ENCODE measurements at places on chromosomes 1 and 21.

DNA sequence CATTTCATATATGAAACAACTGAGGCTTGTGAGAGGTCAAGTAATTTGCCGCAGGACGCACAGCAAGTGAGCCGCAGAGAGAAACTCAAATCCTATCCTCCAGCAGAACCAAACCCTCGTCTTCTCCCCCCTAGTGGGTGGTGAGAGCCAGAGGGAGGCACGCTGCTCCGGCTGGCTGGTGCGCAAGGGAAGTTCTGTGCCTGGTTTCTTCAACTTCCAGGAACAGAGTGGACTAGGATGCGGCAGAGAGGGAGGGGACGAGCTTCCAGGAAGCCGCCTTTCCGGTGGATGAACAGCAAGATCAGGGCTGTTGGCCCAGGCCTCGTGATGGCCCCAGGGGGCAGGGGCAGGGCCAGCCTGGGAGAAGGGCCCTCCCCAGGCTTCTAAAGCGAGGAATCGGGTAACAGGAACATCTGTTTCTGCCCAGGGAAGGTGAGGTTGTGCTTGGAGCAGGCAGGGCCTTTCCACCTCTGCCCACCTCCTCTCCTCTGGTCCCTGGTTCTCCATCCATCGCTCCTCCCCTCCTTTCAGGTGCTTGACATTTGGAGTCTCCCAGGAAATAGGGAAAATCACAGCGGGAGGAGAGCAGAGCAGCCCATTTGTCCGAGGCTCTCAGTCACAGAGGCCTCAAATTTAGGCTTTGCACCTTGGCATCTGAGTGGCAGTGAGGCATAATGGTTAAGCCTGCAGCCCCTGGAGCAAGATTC lies 16.8 kb upstream of the PDIK1L start:
- peak; percentile 54 for DNase-seq

- DNase-seq: peak; percentile 85
These were observed 11.5 kb downstream of the MCL1 start for GRCh38 chr1:150567717-150568593.

DNA sequence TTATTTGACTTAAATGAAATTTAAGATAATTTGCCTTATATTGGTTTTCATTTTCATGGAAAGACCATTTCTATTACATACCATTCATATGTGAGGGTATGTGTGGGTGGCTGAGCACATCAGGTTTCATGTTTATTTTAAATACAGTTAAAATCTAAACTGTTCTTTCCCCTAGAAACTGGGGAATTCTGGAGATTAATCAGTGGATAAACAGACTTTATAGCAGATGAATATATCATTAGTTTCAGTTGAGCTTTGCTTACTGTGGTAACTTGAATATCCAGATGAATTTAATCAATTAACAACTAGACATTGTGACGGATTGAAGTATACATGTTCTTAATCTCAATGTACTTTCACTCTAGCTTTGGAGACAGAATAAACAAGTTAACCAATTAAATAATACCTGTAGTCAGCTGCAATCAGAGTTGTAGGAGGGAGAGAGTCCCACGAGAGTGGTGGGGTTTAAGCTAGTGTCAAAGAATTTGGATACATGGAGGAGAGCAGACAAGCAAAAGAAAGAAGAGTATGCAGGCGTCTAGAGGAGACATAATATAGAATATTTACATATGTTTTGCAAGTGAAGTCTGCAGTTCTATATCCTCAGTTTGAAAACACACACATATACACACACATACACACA lies 97.6 kb downstream of the PDE4B start:
- DNase-seq: no peak

DNA sequence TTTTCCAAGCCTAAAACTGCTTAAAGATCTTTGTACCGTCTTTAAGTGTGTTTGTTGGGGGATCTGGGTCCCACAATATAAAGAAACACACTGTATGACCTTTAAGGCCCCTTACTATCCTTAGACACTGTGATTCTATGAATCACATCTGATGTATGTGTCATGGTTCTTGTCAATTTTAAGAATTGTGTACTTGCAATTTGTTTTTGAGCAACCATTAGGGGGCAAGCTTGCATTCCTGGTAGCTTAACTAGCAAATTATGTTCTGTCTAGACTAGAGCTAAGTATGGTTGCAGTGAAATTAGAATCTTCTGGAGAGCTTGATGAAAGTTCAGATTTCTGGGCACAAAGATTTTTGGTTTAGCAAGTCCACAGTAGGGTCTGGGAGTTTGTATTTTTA lies 219.5 kb downstream of the TPR start:
- no peak for DNase-seq

DNA sequence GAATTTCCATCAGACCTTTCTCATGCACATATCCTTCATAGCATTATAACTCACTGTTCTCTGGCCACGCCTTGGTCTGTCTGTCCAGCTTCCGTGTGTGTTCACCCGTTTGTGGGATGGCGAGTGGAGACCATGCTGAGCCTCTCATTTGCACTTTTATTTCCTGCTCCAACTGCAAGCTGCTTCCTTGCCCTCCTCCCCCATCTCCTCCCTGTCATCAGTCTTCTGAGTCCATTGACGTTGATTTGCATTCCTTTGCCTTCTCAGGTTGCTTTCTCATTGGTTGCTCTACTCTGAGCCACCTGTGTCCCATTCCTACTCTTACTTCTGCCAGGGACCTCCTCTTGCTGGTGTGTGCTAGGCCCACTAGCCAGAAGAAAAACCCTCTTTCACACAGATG lies 146.4 kb downstream of the NOS1AP start:
- DNase-seq: no peak

DNA sequence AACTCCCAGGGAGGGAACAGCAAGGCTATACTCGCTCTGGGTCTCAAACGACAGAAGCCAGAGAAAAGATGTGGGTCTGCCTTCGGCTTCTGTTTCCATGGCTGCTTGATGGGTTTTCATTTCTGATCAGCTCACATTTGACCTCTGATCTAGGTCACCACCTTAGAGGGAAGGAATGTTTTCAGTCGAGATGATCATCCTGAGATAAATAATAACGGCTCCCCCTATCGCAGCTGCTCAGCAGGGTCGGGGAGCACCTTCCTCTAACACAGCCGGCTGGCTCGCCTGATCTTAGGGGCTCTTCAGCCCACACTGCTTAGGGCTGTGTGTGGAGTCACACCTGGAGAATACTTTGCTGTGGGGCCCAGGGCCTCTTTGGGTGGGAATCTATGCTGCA lies 53.1 kb upstream of the ZNF648 start:
- no peak for DNase-seq

GRCh38 chr1:33319186-33319948 lies 1.5 kb downstream of the A3GALT2 start:
- DNase-seq: no peak

DNA sequence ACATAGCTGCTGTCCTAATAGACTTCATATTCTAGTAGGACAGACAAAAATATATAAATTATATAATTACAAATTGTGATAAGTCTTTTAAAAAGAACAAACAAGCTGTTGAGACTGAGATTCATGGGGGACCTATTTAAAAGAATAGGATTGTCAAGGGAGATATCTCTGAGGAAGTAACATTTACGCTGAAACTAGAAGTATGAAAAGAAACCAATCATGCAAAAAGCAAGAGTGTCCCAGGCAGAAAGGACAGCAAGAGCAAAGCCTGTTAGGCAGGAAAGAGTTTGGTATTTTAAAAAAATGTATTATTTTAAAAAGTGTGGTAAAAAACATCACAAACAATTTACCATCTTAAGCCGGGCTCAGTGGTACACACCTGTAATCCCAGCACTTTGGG lies 9.1 kb upstream of the METTL13 start:
- DNase-seq: no peak

DNA sequence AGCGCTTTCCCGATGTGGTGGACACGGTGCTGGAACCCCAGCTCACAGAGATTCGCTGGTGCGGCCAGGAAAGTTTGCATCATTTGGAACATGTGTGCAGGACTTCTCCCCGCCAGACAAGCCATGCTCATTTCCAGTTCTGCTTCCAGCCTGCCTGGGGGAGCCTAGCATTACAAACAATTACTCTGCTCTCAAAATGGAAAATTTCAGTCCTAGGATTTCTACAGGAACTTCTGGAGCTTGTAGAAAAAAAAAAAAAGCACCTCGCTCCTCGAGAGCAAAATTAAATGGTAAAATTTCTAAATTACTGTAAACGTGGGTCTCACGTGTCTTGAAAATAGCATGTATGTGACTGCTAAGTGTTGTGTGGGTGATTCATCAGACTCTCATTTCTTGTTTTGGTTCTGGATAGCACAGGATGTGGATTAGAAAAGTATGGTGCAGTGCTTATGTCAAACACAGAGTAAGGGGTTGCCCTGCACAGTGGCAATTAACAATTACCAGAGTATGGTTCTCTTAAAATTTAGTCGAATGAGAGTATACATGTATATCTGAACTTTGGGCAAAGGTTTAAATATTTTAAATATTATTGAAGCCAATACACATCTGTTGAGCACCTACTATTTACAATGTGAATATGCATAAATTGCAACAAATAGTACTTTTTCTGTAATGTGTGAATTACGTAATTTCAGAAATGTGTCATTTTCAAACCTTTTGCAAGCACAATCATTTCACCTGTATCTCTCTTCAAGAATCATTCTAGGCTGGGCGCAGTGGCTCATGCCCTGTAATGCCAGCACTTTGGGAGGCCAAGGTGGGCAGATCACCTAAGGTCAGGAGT lies 61.8 kb upstream of the PTGFRN start:
- no peak for DNase-seq

- DNase-seq: no peak
These were observed 56.9 kb downstream of the TP53BP2 start for GRCh38 chr1:223788746-223789415.

DNA sequence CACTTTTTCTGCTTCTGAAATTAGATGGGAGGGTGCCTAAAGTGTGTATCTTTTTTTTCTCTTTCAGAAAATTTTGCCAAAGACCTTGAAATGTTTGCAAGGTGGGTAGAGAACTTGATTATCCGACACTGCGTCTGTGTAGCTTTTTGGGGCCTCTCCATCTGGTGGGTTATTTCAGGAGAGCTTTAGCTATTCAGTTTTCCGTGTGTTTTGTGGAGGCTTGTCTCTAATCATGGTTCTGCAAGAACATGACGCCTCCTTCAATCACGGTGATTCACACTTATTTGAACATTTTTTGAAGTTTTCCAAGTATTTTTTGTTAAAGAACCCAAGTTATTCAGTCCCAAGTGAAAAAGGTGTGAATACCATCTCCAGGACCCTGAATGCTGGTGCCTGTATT lies 4.4 kb downstream of the CENPS start:
- DNase-seq: no peak

DNA sequence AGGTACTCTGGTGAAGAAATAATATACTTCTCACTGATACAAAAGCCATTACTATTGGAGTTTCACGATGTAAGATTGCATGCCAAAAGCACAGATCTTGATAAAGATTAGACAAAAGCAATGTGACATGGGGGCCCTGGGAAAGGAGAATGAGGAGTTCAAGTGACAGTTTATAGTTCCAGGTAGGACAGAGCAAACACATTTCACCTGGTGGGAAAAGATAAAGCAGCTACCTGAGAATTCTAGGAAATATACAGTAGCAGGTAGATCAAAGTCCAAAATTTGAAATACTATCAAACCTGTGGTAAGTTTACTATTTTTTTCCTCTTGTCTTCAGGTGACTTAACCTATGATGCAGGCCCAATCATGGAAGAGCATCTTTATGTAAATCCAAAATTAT lies 8.0 kb downstream of the OR2G3 start:
- DNase-seq: no peak

DNA sequence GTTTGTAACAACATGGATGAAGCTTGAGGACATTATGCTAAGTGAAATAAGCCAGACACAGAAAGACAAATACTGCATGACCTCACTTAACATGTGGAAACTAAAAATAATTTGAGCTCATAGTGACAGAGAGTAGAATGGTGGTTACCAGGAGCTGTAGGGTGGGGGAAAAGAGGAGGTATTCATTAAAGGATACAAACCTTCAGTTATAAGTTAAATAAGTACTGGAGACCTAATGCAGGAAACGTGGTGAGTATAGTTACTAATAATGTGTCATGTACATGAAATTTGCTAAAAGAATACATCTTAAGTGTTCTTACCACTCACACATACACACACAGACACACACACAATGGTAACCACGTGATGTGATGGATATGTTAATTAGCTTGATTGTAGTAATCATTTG lies 86.7 kb downstream of the NGF start:
- no peak for DNase-seq

DNA sequence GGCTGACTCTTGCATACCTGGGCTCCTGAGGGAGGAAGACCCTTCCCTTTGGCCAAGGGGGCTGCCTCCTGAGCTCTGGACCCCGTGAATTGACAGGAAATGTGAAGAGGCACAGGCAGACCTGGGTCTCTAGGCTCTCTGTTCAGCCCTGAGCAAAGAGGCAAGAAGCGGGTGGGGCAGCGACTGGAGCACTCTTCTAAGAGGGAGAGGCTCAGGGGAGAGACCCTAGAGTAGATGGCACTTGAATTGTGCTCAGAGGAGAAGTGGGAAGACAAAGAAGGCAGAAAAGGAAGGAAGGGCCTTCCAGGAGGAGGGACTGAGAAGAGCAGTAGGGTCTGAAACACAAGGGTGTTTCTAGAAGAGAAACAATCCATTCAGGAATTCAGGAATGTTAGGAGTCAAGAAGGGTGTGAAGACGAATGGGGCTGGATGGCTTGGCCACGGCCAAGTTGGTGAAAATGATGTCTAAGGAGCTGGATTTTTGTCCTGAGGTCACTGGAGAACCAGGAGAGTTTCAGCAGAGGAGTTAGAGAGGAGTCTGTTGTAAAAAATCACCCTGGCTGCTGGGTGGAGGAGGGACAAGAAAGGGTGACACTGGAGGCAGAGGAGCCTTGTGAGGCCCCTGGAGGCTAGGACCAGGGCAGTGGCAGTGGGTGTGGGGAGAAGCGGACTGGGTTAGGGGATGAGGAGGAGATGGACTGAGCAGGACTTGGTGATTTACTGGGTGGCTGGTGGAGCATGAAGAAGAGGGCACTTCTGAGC lies 5.3 kb downstream of the TIE1 start:
- no peak for DNase-seq

GRCh38 chr21:44024887-44025353 lies 12.8 kb downstream of the TRAPPC10 start:
- DNase-seq: no peak

DNA sequence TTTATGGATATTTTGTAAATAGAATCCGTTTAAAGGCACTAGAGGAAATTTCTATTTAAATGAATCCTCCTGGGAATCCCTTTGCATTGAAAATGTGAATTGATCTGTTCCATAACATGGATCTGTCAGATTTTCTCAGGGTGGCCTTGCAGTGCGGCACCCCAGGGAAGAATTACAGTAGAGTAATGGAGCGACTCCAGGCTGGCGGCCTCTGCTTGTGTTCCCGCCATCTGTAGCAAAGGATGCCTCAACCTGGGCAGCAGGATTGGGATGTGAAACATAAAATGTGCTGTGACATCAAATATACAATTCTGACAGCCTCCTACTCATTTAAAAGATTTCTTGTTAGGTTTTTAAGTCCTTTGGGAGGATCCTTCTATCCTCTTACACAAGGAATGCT lies 115.9 kb downstream of the RHOU start:
- DNase-seq: no peak
